ENCODE measurements at places on chromosomes 7 and 10.

DNA sequence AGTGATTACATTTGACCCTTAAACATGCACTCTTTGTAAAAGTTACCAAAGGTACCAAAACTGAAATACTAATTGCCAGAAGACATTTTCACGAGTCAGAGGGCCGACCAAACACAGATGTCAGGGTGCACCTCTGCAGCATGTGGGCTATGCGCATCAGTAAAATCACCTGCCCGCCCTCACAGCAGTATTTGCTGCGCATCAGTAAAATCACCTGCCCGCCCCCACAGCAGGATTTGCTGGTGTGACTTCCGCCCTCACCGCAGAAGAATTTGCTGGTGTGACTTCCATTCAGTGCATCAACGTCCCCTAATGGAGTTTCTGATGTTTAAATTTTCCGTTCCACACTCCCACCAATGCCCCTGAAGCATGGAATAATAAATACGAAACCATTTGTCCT lies 202.9 kb downstream of the PTPRN2 start:
- no peak for DNase-seq

- DNase-seq = peak; percentile 47
Observed at GRCh38 chr7:73519867-73520672, 2.0 kb downstream of the BAZ1B start.

DNA sequence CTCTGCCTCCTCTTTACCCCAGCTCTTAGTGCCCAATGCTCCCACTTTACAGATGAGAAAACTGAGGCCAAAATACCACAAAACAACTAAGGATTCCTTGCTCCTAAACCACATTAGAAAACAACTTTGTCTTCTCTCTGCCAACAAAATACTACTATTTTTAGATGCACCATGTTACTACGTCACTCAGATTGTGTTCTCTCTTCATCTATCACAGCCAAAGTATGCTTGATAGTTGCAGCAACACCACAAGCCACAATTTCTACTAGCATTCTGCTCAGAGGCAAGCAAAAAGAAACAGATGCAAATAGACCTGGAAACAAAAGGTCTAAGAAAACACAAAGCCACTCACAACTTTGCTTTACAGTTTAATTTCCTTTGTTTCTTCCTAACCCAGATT lies 3.3 kb upstream of the PDE1C start:
- DNase-seq = no peak

DNA sequence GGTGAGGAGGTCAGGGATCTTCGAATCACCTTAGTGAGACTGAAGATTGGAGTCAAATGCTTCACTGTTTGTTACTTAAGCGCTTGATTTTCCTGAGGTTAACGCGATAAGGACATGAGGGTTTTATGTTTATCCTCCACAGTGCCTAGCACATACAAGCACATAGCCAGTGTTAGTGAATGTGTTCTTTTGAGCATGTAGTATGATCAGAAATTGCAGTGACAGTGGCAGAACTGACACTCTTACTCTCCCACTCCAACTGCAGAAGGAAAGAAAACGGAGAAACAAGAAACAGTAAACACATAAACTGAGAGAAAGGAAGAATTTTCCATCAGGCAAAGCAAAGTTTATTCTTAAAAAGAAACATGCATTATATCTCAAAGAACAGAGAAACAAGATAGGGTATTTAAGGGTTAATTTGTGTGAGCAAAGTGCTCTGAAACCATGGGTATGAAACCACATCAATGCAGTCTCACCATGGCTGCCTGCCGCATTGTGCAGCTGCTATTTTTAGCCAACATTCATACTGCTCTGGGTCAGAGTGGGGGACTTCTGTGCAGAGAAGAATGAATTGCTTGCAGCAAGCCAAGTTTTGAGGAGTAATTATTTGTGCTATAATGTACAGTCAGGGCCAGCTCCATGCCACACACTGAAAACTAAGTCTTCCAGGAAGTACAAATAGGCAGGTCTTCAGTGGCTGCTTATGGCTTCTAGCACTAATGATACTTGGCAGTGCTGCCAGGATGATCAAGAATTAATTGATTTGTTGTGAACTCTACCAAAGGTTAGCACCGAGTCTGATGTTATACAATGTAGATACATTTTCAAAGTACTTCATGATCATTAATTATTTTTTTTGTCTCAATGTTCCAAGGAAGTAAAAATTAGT lies 152.0 kb downstream of the MACC1 start:
- DNase-seq = peak; percentile 40

DNA sequence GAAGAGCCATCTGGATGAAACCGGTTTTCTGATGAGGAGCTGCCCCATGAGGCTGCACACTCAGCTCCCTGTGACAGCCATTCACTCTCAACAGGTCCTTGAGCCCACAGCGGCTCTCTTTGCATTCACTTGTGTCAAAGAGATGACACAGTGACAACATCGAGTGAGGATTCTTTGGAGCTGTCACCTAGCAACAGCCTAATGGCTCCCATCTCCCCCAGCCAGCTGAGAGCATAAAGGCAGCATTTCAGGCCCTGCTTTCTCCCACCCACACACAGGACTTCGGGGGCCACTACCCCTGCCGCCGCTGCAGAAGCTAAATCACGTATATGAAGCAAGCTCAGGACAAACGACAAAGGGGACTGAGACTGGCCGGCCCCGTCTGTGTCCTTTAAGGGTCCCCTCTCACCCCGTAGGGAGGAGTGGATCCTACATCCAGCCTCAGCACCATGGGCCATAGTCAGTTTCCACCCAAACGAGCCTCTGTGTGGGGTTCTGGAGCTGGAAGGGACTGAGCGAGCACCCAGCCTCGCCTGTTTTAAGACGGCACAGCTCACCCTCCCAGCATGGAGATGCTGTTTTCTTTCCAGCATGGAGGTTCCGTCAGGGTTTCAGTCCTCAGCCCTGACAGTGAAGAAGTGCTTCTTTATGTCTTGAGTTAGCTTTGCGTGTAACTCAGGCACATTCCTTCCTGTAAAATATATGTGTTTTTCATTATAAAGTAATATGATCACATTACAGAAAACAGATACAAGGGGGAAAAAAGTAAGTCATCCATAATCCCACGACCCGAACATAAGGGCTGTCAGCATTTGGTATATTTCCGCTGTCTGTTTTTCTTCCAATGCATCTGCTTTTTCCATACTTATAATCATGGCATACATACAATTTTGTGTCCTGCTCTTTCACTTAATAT lies 4.9 kb downstream of the CPA4 start:
- no peak for DNase-seq

GRCh38 chr10:44929356-44930255 lies 18.5 kb downstream of the TMEM72 start:
- no peak for DNase-seq

DNA sequence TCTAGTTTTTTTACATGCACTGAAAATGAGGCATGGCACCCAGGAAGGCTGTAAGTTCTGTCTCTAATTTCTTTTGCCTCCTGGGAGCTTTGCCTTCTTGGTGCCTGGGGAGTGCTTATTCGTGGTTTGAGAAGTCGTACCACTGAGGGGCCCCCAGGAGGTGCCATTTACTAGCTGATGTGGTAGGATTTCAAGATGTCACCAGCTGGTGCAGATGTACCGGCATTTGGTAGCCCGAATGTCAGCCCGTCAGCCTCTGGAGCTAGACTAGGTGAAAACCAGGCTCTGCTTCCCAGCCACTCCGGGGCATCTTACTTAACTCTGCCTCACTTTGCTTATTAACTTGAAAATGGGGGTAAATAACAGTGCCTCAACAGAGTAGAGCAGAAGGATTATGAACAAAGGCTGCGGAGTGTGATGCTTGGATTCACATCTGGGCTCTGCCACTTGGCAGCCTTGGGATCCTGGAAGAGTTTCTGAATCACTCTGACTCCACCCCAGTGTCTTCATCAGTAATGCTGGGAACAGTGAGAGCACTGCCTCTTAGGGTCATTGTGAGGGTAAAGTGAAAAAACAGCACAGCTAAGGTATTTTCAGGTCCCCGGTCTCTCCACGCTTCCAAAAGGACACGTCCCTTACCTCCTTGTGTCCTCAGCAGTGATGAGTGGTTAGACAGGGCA lies 31.4 kb upstream of the BTBD16 start:
- DNase-seq = no peak

- no peak for DNase-seq
Observed at GRCh38 chr7:112357136-112357535, 93.1 kb upstream of the IFRD1 start.

All from activated naive CD4-positive, alpha-beta T cell treated with anti-CD3 and anti-CD28 coated beads, Interleukin-2, amount 10 ng/mL, durations not matched to agents 7 days and 5 days (primary cell).